ENCODE measurements at places on chromosomes 6 and 20.

DNA sequence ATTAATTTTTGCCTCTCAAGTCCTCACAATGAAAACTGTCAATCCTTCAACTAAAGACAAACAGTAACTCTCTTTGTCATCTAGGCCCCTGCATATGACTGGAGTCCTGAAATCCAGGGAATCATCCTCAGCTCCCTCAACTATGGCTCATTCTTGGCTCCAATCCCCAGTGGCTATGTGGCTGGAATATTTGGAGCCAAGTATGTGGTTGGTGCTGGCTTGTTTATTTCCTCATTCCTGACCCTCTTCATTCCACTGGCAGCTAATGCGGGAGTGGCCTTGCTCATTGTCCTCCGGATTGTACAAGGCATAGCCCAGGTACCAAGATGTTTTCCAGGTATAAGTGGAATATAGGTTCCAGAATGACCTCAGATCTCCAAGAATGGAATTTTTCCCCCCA, 15.4 kb downstream of the SLC17A4 start:
- DNase-seq: no peak

GRCh38 chr6:76264468-76264867, 192.0 kb upstream of the IMPG1 start:
- no peak for DNase-seq

- peak; percentile 7 for DNase-seq
These were observed 875.3 kb downstream of the EYS start for GRCh38 chr6:64831680-64832079.

GRCh38 chr6:143967706-143968376, 40.2 kb downstream of the PLAGL1 start:
- no peak for DNase-seq

GRCh38 chr6:78363688-78364087, 503.7 kb upstream of the IRAK1BP1 start:
- no peak for DNase-seq

Measured in fibroblast of skin of back (primary cell).